Testis (tissue), 5 donors: ENCODE measurements at places on chromosomes 2 and 18. TPM values are rescaled to one million over a fixed set of nuclear protein-coding genes. Genes with fewer than 3 reads are reported as not detected.

DNA sequence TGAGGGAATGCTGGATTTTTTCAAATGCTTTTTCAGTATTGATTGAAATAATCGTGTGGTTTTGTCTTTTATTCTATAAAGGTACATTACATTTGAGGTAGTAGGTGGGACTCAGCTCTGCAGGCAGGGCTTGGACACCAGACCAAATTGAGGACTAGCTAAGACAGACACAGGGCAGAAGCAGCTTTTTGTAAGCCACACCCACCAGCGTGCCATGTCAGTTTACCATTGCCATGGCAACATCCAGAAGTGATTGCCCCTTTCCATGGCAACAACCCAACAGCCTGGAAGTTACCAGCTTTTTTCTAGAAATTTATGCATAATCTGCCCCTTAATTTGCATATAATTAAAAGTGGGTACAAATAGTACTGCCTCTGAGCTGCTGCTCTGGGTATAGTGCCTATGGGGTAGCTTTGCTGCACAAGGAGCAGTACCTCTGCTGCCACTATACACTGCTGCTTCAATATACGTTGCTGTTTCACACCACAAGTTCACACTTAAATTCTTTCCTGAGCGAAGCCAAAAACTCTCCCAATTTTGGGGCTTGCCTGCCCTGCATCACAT lies 23.6 kb upstream of the VWA3B start:
- no peak for DNase-seq

- DNase-seq, result no peak
Observed at GRCh38 chr2:45497355-45497754, 113.7 kb downstream of the SRBD1 start.

ELOA2 gene
- 4.4 TPM for total RNA-seq

DYSF gene
- 6.8 TPM for total RNA-seq

DNA sequence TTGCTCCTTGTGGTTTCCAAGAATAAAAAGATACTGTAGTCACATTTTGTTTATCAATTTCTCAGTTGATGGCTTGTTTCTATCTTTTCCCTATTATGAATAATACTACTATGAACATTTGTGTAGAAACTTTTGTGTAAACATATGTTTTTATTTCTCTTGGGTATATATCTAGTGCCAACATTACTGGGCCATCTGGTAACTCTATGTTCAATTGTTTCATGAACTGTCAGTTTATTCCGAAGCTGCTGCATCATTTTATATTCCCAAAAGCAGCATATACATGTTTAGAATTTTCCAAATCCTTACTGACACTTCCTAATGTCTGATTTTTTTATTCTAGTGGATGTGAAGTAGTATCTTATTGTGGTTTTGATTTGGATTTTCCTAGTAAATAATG lies 737.6 kb upstream of the TMEFF2 start:
- DNase-seq, result no peak

GRCh38 chr18:3060667-3061580 lies 48.0 kb upstream of the LPIN2 start:
- DNase-seq, result no peak

- DNase-seq, result no peak
Observed at GRCh38 chr2:196234672-196235071, 63.3 kb upstream of the STK17B start.

- no peak for DNase-seq
Observed at GRCh38 chr2:44964752-44965236, 23.3 kb downstream of the SIX3 start.

C2orf78 gene
- total RNA-seq, result 3.5 TPM

CENPA gene
- 2.8 TPM for total RNA-seq

DNA sequence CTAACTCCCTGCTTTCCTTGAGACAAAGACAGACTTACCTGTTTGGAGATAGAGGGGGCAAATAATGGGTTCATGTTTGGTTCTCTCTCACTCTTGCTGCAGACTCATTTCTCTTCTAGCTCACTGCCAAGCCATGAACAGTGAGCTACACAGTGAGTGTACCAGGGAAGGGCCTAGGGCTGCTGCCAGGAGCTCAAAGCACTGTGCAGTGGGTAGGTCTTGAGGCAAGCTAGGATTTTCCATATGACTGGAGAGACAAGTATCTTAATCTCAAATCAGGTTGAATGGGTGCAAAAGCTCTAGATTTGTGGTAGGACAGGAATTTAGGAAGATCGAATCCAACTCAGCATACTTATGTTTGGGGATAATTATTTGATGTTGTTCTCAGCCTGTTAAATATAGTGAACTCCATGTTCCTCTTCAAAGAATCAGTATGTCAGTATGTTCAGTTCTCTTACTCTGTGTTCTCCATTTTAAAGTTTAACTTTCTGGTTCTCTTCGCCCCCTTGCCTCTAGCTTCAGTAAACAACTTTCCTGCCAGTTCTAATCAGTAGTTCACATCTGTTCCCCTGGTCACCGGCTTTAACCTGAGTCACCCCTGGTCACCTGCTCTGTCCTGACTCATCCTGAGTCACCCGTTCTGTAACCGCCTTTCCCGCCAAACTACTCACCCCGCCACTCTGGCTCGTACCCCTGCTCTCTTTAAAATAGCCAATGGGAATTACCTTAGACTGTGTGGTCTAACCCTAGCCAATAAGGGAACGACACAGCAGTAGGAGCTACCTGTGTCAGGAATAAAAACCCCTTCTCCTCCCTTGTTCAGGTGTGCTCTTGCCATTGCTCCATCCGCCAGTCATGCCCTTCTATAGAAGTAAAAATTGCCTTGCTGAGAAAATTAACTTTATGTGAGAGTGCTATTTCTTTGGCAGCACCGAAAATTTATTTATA lies 21.9 kb downstream of the SLC25A52 start:
- no peak for DNase-seq

DNAJC27 gene
- 36.7 TPM for total RNA-seq

- no peak for DNase-seq
Observed at GRCh38 chr2:184599054-184599871, 934 bp downstream of the ZNF804A start.

DNA sequence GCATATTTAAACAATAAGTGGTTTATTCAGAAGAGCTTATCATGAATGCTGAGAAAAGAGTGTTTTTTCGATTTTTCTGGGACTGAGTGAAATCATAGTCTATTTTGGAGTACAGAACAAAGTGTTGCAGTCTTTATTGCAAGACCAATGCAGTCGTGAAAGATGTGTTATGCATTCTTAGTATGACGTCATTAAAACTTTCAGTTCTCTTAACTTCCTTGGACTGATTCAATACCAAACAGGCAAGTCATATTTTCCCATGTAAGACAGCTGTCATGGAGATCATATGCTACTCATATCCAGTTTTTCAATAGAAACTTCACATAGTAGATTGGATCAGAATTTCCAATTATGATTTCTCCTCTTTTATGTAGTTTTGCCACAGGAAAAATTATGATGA lies 92.6 kb downstream of the RIT2 start:
- DNase-seq, result no peak

DNA sequence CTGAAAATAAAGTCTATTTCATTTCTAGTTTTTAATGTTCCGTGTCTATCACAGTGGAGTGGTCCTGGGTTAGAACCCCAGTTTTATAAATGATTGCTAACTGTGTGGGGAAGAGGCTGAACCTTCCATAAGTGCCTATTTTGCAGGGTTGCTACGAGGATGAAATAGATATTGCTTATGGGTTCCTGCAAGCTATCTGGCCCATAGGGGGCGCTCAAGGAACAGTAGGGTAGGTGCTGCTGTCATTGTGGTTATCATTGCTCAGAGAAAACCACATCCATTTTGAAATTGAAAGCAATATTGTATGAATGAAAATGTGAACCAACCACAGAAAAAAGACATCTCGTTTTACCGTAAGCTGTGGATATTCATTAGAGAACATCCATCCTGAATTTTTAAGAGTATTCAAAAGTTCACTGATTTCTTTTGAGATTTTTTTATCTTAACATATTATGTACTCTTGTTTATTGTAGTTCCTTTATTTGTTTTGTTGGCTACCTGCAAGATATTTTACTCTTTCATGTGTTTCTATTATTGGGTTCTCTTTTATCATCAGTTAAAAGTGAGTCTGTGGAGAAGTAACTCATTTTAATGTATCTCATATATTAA lies 261.6 kb downstream of the NAPG start:
- peak; percentile 93 for DNase-seq

ERLEC1 gene
- 123 TPM for total RNA-seq

GRCh38 chr2:26974352-26974751 lies 3.9 kb downstream of the MAPRE3 start:
- DNase-seq, result no peak

ZNF385B gene
- 37.4 TPM for total RNA-seq

DNA sequence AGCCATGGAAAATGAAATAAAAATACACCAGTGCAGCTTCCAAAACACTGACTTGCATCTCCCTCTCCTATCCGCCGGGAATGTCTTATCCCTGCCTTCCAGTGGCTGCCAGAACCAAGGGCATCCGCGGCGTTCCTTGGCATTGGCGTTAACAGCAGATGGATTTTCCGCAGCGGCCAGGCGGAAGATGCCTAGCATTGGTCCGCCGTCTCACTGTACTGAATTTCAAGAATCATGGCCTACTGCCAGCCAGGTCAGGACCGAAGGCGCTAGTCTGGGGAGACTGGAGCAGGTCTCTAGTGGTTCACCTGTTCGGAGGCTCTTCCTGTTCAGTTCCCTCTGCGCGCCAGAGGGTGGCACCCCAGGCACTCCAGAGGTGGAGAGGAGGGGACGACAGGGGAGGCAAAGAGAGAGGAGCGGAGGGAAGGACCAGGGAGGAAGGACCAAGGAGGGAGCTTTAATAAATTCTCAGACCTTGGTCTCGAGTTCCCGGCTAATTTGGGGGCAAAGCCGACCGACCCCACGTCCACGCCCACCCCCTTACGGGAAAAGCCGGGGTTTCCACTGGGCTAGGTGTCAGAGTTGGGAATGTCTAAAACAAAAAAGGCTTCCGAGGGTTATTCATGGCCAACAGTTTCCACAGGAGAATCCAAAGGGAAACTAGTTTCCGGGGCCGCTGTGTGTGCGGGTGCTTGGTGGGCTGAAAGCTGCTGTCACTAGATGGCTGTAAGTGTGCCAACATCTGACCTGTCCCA lies 3.7 kb upstream of the BCL2L11 start:
- peak; percentile 77 for DNase-seq

GRCh38 chr2:59462422-59463197 lies 1090.8 kb downstream of the BCL11A start:
- DNase-seq, result no peak

- no peak for DNase-seq
Observed at GRCh38 chr2:39608263-39608575, 57.5 kb upstream of the TMEM178A start.

DNA sequence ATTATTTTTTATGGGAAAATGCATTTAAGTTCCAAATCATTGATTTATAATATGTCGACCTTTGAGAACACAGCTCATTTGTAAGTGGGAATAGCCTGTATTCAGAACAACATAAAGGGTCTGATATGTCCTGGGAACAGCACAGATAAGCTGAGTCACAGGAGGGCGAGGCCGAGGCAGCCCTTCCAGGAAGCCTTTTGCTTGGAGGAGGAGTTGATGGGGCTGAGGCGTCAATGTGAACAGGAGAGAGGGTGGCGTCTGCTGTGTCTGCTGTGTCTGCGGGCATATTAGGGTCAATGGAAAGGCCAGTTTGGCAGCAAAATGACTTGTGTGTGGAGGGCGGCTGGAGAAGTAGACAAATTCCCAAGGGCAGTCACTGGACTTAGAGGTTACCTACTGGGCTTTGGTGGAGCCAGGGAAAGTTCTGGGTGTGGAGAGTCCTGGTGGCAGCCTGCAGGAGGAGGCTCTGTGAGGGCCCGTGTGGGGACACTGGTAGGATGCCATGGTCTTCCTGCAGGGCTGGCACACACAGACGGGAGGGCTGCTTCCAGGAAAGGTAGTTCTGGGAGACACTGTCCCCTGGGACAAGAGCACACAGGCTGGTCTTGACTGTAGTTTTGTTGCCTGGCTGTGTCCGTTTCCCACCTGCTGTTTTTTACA lies 128.1 kb downstream of the GLI2 start:
- DNase-seq, result peak; percentile 54

SCN7A gene
- total RNA-seq, result 8.7 TPM

- peak; percentile 74 for DNase-seq
Observed at GRCh38 chr2:207164006-207164831, 1.5 kb downstream of the KLF7 start.

DNA sequence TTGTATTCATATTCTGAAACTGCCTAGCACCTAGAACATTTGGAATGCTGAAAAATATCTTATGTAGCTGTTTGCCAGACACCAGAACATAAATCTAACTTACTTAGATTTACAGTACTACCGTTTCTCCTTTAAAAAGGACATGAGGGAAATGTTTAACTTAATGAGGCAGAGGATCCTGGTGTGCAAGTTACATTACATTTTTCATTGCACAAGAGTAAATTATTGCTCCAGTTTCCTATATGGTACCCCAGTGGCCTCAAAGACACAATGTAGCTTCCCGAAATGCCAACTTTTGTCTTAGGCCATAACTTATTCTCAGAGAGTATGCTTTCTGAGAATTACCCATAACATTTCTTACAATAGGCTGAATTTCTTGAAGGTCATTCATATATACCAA lies 105.5 kb upstream of the DTNA start:
- DNase-seq, result no peak

FSIP2 gene
- 31.8 TPM for total RNA-seq

GRCh38 chr2:119292226-119292625 lies 68.6 kb downstream of the STEAP3 start:
- peak; percentile 33 for DNase-seq

FBXO36 gene
- 7.1 TPM for total RNA-seq

GRCh38 chr2:98847853-98848252 lies 88.2 kb downstream of the CRACDL start:
- no peak for DNase-seq

NLRC4 gene
- 0.63 TPM for total RNA-seq

CD8B2 gene
- not detected for total RNA-seq

- peak; percentile 56 for DNase-seq
Observed at GRCh38 chr2:36770542-36771287, 74.2 kb downstream of the VIT start.

RESP18 gene
- not detected for total RNA-seq

- peak; percentile 38 for DNase-seq
Observed at GRCh38 chr2:129877795-129878775, 101.4 kb upstream of the RAB6C start.

GRCh38 chr2:127647242-127648190 lies 1.6 kb downstream of the GPR17 start:
- DNase-seq, result no peak

AQP4 gene
- total RNA-seq, result 1.4 TPM

DNA sequence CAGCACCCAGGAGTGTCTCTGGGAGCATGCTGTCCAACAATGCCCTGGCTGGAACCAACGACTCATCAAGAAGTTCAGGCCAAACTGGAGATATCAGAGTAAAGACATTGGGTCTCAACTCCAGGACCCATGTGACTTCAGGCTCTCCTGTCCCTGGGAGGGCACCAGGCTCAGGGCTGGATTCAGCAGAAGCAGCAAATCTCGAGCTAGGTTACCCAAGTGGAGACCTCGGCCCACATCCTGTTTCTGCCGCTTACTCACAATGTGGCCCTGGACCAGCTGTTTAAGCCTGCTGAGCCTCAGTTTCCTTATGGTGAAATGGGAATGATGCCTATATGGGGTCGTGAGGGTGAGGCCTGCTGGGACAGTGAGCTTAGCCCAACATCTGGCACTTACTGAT lies 9.3 kb upstream of the OTOF start:
- no peak for DNase-seq

HMSD gene
- total RNA-seq, result 0.19 TPM

- DNase-seq, result no peak
Observed at GRCh38 chr2:12964904-12965539, 248.3 kb downstream of the TRIB2 start.

KIF3C gene
- 9.8 TPM for total RNA-seq

CRACDL gene
- 30.4 TPM for total RNA-seq

GRCh38 chr18:41853280-41853679 lies 101.8 kb upstream of the PIK3C3 start:
- no peak for DNase-seq

GRCh38 chr2:70002241-70002899 lies 40.9 kb upstream of the ASPRV1 start:
- no peak for DNase-seq
